ENCODE measurements at places on chromosomes 16 and 17.

DNA sequence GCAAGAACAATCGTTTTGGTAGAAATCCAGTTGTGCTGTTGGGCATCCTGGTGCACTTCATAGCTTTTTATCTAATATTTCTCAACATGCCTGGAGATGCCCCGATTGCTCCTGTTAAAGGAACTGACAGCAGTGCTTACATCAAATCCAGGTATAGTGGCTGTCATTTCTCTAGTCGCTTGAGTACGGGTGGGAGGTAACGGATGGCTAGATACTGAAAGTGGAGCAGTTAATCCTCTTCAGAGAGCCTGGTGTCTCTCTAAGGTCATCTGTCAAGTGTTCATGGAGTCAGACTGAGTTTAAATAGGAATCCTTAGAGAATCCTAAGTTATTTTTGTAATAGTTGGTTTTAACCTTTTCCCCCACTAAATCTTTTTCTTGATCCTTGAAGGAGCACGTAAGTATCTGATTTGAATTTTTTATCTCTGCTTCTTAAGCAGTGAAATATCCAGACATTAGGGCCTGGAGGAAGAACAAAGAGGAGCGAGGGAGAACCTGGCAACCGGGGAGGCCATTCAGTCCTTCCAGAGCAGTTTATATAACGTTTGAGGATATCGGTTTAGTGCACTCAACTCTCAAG, 37.2 kb downstream of the MFSD11 start:
- DNase-seq: no peak

DNA sequence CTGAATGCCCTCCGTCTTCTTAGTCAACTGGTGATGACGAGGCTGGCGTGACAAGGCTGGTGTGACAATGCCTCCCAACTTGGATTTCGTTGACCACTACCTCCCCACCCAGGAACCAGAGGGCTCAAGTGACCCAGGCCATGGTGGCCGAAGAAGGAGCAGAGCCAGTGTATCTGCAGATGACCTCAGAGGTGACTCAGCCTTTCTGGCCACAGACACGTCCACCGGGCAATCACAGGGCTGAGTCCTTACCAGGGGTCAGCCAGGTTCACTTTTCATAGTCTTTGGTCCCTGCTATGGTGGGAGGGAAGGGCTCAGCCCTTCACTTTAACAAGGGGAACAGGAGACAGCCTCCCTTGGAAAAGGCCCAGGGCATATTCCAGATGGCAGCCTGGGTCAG, 116.3 kb downstream of the MAF start:
- no peak for DNase-seq

GRCh38 chr17:14070344-14070984, 1.2 kb downstream of the COX10 start:
- DNase-seq: no peak

DNA sequence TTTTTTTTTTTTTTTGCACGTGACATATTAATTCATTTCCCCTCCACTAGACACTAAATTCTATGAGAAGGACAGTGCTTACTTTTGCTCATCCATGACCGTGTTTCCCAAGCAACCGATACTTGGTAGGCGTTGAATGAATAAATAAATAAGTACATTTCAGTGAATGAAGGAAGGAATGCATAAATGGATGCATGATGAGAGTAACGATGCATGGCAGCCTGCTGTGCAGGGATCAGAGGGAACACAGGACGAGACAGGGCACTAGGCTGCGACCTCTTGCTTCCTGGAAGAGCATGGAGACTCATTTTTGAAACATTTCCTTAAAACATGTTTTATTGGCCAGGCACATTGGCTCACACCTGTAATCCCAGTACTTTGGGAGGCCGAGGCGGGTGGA, 84.2 kb downstream of the UTP18 start:
- no peak for DNase-seq

Data from stimulated activated CD8-positive, alpha-beta memory T cell treated with anti-CD3 and anti-CD28 coated beads, Interleukin-12 subunit alpha, Interleukin-12 subunit beta, amount 100 ng/mL, for 4 hours (primary cell).